ENCODE measurements at places on chromosomes 11 and 22.

GRCh38 chr11:120854988-120855387 lies 168.9 kb upstream of the TBCEL start:
- no peak for DNase-seq

- no peak for DNase-seq
Observed at GRCh38 chr11:91104237-91104636, 881.4 kb upstream of the CHORDC1 start.

- no peak for DNase-seq
Observed at GRCh38 chr22:39898997-39899396, 1.9 kb upstream of the GRAP2 start.

DNA sequence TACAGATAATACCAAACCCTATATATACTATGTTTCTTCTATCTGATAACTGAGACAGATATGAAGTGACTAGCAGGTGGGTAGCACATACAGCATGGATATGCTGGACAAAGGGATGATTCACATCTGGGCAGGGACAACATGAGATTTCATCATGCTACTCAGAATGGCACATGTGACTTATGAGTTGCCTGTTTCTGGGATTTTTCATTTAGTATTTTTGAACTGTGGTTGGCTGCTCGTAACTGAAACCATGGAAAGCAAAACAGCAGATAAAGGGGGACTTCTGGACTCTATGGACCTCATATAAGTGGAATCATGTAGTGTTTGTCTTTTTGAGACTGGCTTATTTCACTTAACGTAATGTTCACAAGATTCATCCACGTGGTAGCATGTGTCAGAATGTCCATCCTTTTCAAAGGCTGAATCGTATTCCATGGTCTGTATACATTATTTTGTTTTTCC lies 883.0 kb downstream of the TBC1D22A start:
- DNase-seq = no peak

- no peak for DNase-seq
Observed at GRCh38 chr11:4890279-4890678, 8.6 kb downstream of the OR51T1 start.

All from activated CD8-positive, alpha-beta T cell treated with anti-CD3 and anti-CD28 coated beads, Interleukin-2, amount 10 ng/mL, durations not matched to agents 7 days and 5 days (primary cell).